ENCODE measurements at places on chromosomes 7 and 10.

GRCh38 chr10:75076348-75076747 lies 35.1 kb upstream of the SAMD8 start:
- no peak for DNase-seq

DNA sequence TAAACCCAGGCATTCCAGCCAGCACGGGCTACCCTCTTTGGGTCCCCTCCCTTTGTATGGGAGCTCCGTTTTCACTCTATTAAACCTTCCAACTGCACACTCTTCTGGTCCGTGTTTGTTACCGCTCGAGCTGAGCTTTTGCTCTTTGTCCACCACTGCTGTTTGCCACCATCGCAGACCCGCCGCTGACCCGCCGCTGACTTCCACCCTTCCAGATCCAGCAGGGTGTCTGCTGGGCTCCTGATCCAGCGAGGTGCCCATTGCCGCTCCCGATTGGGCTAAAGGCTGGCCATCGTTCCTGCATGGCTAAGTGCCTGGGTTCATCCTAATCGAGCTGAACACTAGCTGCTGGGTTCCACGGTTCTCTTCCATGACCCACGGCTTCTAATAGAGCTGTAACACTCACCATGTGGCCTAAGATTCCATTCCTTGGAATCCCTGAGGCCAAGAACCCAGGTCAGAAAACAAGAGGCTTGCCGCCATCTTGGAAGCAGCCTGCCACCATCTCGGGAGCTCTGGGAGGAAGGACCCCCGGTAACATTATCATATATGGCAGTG lies 14.5 kb downstream of the ZNF277 start:
- DNase-seq = no peak

DNA sequence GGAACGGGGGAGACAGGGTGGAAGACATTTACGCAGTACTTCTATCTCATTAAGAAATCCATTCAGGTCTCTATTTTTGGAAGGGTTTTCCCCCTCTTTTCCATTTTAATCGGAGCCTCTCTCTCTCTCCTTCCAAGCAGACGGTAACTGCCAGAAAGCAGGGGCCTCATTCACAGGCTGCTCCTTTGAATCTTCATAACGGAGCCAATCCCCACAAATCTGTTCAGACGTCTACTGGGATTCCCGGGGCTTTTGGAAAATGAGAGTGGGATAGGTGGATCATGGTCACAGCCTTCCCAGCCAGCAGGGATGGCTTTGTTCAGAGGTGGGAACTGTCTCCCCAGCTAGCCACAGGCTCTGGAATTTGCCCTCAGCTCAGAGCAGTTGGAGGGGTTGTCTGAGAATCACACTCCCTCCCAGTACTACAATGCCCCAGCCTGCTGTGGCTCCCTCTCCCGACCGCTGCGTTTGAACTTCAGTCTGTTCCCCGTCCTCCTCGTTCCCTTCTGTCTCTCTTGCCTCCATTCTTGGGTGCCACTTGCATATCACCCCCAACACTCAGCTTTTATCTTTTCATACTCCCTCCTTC lies 413.6 kb downstream of the PLXNA4 start:
- no peak for DNase-seq

DNA sequence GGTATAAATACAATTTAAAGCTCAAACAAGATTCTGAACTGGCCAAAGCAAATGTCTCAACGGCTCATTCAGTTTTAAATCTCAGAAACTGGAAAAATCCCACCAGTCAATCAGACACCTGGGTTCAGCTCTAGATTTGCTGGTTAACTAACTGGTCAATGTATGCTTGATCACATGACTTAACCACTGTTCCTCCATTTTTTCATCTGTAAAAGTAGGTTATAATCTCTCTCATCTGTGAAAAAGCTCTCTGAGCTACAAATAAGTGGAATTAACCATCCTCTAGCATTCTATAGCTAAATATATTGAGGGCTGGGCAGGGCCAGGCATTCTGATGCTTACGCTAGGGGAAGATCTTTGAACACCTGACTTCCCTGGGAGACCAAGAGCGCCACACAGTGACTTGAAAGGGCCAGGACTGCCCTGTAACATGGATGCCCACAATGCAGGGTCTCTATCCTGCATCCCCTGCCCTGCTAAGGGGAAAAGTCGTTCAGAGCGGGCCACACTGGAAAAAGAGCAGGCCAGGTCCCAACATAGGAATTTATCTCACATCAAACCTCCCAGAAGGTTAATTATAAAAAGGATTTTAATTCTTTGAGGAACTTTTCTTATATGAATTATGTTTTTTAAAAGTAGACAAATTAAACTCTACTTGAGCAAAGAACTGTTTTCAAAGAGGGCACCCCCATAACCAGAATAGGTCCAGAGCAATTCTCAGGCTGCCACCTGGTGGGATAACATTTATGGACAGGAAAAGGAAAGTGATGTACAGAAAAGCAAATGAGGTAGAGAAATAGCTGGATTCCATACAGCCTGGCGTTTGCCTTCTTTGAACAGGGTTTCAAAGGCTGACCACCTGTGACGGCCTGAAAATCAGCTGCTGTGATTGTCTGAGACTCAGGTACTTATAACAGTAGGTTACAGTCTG lies 1.8 kb downstream of the RP9 start:
- no peak for DNase-seq

DNA sequence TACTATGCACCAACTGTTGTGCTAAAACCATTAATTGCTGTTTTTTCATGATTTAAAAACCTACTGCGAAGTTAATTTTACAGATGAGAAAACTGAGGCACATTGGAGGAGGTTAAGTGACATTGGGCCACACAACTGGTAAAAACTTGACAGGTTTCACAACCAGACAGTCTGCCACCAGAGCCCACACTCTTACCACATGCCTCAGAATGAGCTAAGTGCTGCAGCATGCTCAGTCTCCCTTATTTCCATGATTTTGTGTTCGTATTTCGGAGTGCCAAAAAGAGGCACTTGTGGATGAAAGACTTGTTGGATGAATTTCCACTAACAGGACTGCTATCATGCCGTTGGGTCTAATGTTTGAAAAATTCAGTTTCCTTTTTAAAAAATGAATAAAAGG lies 77.4 kb downstream of the PCLO start:
- DNase-seq = no peak

- DNase-seq = no peak
These were observed 140.9 kb downstream of the GALNT17 start for GRCh38 chr7:71272509-71273490.

GRCh38 chr10:89308266-89308665 lies 6.4 kb downstream of the IFIT2 start:
- no peak for DNase-seq

DNA sequence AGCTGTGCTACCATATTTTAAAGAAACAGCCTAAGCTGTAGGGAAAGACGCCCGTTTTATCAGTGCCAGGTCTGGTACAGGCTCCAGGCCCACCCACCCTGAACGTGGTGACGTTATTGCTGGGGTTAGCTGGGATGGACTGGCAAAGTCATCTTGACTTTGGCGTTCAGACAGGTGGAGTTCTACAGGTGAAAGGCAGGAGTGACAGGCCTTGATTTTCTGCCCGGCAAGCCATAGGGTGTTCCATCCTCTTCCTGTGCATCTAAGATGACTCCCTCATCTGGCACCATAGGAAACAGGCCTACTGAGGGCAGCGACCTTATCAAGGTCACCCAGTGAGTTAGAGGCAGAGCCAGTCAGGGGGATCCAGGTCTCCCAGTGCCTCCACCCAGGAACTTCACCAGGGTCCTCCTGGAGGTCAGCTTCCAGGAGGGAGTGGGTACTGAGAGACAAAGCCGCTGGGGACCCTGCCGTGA lies 41.6 kb downstream of the HK1 start:
- no peak for DNase-seq

DNA sequence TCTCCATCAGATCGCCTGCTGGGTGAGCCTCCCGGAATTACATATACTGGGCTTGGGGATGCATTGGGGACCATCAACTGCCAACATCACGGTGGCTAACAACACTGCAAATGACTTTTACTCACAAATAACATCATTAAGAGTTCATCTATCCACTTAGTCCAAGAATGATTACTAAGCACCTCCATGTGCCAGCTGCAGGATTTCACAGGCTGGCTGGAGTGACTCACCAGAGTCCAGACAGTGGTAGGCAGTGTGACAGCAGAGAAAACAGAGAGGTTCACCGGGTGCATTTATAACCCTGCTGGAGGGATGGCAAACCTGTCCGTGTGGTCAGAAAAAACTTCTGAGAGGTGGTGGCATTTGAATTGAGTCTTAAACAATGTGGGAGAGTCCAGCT lies 3.2 kb upstream of the IGFBP3 start:
- no peak for DNase-seq

DNA sequence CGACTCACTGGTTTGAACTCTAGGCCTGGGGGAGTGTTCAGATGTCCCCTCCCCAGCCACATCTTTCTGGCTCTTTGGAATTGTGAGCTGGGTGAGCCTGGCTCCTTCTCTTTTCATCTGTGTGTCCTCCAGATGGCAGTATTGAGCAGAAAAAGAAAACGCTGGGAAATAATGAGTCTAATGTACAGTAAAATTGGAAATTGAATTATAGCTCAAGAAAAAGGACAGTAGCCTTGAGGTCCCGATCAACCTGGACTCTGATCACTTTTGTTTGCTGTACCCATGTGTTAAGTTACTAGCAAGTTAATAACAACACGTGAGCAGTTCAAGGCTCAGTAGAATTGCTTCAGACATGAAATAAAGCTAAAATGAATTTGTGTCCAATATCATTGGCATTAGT lies 77.9 kb downstream of the SNX10 start:
- no peak for DNase-seq
